Amygdala (tissue), 56 donors: ENCODE measurements at places on chromosomes 7 and 10.

- no peak for DNase-seq
Measured at GRCh38 chr10:71873582-71874211, 22.6 kb upstream of the PSAP start.

GRCh38 chr10:60735244-60735643 is 43.0 kb upstream of the CDK1 start:
- DNase-seq, result no peak

DNA sequence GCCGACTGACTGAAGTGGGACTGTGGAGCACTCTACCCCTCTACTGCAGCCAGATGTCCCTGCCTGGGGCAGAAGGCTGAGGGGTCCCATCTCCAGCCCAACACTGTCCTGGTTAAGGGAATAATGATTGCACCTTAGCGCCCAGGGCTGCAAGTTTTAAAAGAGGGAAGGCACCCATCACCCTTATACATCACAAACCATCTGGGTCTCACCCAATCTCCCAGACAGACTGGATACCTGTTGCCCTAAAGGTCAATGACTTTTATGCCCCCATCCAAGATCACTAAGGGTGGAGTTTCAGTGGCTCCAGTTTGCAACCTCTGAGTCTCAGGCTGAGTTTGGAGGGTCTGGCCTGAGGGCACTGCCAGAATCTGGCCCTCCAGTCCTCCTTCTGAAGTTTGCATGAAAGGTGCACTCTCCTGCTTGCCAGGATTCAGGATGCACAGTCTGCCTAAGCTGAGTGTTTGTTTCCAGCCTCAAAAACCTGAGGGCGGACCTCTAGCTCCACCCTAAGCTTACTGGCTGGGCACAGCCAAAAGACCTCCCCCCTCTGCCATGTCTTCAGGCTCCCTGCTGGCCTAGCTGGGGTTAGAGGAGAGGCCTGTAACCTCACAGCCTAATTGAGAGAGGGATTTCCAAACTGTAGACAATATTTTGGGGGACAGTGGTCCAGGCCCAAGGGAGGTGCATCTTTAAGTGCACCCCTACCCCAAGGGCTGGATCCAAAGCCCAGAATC is 2.5 kb upstream of the EMX2 start:
- DNase-seq, result no peak

GRCh38 chr7:80362677-80363076 is 149.2 kb downstream of the GNAT3 start:
- DNase-seq, result no peak
